ENCODE measurements at places on chromosomes 1 and 21.

- DNase-seq = no peak
Measured at GRCh38 chr1:31802190-31803150, 13.4 kb downstream of the SPOCD1 start.

GRCh38 chr1:223266632-223267172, 97.3 kb downstream of the SUSD4 start:
- no peak for DNase-seq

GRCh38 chr1:82317671-82318070, 516.9 kb downstream of the ADGRL2 start:
- DNase-seq = no peak

- no peak for DNase-seq
Measured at GRCh38 chr1:31497601-31498000, 78.7 kb upstream of the TINAGL1 start.

DNA sequence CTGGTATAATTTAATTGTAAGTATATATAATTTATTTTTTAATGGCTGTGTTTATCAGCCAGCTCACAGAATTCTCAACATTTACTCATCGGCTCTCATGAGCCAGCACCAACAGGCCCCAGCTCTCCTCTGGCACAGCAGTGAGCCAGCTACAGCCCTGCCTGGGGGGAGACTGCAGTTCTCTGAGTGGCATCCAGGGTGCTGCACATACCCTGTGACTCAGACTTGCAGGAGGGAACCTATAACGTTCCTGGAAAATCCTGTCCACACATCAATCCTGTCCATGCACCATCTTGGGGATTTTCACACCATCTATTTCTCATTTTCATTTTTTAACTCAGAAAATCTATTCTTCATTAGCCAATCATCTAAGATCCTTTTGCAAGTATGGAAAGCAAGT, 36.5 kb downstream of the FHAD1 start:
- no peak for DNase-seq
